Stimulated activated CD8-positive, alpha-beta memory T cell treated with anti-CD3 and anti-CD28 coated beads, Interleukin-15, amount 100 ng/mL, for 24 hours (primary cell): ENCODE measurements at places on chromosomes 16 and 17.

- no peak for DNase-seq
These were observed 4.7 kb upstream of the GOT2 start for GRCh38 chr16:58738672-58739296.

- no peak for DNase-seq
These were observed 17.9 kb downstream of the GOSR2 start for GRCh38 chr17:46940692-46941404.

- DNase-seq: no peak
These were observed at the start of gene GRB7 for GRCh38 chr17:39737760-39738567. Gene GRB7 (plus strand): TSS chr17:39737938. CDS start chr17:39742302, 4,364 bp downstream.

DNA sequence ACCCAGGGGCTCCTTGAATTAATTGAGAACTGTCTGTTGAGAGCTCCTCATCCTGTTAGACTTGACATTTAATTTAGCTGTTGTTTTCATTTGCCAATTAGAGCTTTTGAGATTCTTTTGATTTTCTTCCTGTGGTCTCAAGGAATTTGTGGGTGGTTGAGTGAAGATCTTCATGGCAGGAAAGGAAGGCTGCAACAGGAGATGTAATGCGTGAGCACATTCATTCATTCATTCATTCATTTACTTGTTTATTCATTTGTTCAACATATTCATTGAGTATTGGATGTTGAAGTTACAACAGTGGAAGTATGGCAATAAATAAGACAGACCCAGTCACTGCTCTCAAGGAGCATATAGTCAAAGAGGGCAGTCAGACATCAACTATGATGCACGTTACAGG, 117.7 kb downstream of the PRKCB start:
- no peak for DNase-seq

- no peak for DNase-seq
These were observed 1.5 kb upstream of the CMIP start for GRCh38 chr16:81442916-81443687.

GRCh38 chr17:8189041-8189710, 804 bp downstream of the BORCS6 start:
- DNase-seq: no peak

DNA sequence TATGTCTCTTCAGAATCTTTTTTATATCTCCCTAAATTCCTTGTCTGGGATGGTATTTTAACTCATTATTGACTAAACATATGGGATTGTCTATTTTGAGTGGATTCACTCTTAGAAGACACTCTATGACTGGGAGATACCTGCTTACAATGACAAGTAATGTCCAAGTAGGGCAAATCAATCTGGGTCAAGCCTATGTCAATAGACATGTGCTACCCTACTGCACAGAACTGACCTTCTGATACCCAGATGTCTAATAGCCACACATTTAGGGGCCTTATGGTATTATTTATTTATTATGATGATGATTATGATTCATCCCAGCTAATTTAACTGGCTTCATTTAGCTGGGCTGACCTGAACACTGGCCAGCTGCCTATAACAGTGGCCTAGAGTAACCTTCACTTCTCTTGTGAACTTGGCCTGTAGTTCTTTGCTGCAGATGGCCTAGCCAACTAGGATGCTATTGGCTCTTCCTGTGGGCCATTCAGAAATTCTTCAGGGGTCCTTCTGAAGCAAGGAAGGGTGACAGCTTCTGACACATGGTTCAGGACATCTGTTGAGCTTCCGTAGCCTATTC, 138.0 kb downstream of the ANKFN1 start:
- DNase-seq: no peak

DNA sequence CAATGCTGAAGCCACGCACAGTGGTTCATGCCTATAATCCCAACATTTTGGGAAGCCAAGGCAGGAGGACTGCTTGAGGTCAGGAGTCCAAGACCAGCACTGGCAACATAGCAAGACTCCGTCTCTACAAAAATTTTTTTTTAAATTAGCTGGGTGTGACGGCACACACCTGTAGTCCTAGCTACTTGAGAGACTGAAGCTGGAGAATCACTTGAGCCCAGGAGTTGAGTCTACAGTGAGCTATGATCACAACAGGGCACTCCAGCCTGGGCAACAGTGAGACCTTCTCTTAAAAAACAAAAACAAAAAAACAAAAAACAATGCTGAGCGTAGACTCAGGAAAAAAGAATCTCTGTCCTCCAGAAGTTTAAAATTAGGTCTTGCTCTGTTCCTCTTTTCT, 6.1 kb downstream of the GNA13 start:
- DNase-seq: no peak

DNA sequence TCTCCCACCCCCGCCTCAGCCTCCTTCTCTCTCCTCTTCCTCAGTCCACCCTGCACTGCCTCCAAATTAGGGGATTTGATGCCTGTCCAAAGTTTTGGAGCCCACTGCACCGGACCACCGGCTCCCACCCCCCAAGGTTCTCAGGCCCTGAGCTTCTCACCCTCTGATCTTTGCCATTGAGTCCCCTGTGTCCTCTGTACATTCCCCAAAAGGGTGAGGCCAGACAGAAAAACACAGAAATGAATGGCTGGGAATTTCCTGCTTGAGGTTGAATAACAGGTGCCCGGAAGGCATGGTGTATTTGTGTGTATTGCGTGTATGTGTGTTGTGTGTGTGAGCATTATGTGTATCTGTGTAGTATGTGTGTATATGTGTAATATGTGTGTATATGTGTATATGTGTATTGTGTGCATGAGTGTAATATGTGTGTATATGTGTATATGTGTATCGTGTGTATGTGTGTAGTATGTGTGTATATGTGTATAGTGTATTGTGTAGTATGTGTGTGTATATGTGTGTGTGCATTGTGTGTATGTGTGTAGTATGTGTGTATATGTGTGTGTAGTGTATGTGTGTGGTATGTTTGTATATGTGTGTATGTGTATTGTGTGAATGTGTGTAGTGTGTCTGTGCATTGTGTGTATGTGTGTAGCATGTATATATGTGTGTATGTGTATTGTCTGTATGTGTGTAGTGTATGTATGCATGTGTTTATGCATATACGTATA, 16.0 kb upstream of the CCL17 start:
- DNase-seq: no peak

GRCh38 chr17:74936470-74936799, 737 bp downstream of the OTOP3 start:
- DNase-seq: no peak
